ENCODE measurements at places on chromosomes 13 and 19. TPM values are rescaled to one million over a fixed set of nuclear protein-coding genes. Genes with fewer than 3 reads are reported as not detected.

TEX26 gene
- total RNA-seq = not detected

ZNF730 gene
- 0.44 TPM for total RNA-seq

ZNF813 gene
- 4.0 TPM for total RNA-seq

LRRC8E gene
- 2.8 TPM for total RNA-seq

- DNase-seq = no peak
Measured at GRCh38 chr13:68254151-68254550, 1024.0 kb upstream of the PCDH9 start.

- DNase-seq = no peak
Measured at GRCh38 chr13:25300861-25301346, 521 bp upstream of the NUP58 start.

GRCh38 chr13:90498816-90499215, 848.7 kb upstream of the MIR17HG start:
- no peak for DNase-seq

DNA sequence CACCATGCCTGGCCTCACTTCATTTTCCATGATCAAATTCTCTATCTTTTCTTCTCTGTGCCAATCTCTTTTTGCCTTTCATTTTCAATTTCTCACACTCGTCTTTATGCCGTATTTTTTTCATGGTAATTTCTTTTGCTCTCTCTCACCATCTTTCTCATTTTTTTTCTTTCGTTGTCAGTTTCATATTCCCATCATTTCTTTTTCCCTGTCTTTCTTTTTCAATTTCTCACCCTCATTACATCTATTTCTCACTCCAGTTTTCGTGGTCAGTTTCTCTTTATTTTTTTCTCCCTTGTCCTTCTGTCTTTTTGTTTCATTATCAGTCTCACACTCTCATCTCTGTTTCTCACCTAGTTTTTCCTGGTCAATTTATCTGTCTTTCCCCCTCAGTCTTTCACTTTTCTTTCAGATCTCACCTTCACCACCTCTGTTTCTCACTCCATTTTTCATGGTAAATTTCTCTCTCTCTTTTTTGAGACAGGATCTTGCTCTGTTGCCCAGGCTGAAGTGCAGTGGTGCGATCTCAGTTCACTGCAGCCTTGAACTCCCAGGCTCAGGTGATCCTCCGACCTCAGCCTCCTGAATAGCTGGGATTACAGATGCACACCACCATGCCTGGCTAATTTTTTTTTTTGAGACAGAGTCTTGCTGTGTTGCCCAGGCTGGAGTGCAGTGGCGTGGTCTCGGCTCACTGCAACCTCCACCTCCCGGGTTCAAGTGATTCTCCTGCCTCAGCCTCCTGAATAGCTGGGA, 14.1 kb downstream of the SSC5D start:
- no peak for DNase-seq

DNA sequence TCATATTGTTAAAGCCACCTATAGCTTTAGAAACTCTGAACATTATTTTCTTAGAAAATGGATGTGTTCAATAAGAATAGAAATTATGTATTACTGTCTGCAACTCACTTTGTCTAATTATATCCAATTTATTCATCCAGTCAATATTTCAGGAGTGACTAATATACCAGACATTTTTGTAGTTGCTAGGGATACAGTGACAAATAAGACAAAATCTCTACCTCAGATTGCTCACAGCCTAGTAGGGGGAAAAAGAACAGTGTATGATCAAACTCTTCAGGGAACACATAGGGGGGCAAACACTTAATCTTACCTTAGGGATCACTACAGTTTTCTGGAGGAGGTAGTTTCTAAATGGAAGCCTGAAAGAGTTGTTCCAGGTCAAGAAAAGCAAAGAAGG, 8.6 kb downstream of the BRCA2 start:
- DNase-seq = no peak

DNA sequence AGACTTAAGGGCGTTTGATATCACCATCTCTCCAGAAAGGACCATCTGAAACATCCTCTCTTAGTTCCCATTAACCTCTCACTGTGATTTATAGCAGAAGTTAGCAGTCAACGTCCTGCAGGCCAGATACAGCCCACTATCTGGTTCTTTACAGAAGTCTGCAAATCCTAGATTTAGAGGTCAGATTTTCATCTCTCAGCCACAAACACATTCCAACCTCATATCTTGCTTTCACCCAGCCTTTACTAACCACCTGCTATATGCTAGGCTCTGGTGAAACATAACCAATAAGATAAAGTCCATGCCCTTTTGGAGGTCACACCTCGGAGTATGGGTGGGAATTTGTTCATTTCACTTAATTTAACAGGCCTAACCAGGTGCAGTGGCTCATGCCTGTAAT, 76.8 kb upstream of the CACNA1A start:
- DNase-seq = no peak

GRCh38 chr13:44908266-44908665, 81.0 kb downstream of the NUFIP1 start:
- DNase-seq = no peak

DNA sequence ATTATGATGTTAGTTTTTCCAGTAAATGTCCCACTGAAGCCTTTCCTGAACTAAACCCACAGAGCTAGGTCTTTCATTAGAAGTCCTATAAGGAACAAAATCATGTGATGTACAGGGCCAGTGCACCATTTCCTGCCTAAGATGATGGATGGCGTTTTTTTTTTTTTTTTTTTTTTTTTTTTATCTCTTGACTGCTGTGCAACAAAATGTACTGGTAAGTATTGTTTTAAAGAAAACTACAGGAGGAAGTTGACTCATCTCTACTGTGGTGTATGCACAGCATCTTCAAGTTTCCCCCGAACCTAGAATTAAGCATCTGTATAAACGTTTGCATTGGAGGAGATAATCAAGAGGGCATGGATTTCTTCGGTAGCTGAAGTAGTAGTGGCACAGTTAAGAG, 197.5 kb downstream of the NBEA start:
- DNase-seq = peak; percentile 65

Measured in glomerular endothelial cell (primary cell).